Fibroblast of villous mesenchyme (primary cell): ENCODE measurements at places on chromosomes 4 and X. TPM values are rescaled to one million over a fixed set of nuclear protein-coding genes. Genes with fewer than 3 reads are reported as not detected.
A peak's percentile ranks its signal among the peaks of the same experiment; 100 is the strongest.

DNA sequence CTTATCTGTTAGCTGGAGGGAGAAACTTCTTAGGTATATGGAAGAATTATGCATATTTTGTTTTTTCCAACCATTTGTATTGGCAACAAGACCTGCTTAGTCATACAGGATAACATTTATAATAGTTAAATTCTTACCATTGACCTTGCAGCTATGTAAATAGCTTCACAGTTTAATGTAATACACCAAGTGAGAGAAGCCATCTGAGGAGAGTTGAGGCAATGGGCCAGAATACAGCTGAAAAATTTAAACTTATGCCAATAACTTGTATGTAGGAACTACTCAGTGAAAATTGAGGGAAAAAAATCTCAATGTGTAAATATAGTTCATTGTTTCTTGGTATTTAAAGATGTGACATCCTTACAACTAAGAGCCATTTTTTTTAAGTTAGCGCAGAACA, 273.5 kb downstream of the DACH2 start:
- no peak for DNase-seq

- DNase-seq, result no peak
Measured at GRCh38 chr4:24044610-24045589, 155.1 kb upstream of the PPARGC1A start.

DNA sequence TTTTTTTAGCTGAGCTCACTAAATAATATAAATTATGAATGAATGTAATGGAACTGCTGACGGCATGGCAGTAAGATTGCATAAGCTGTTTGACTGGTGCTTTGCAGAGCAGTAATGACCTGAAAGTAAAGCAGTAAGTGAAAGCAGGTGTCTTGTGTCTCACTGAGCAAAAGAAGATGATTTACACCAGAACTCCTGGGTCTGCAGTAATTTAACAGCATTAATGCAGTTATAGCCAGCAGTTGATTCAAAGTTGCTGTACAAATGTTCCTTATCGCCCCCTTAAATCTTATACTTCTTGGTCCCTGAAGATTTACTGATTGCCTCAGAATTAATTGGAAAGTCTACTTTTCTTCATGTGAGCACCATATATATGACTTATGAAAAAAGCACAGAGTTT, 187.7 kb downstream of the DCTD start:
- no peak for DNase-seq

GRCh38 chrX:17655211-17656034, 81.9 kb upstream of the SCML1 start:
- DNase-seq, result peak; percentile 5

- DNase-seq, result no peak
Measured at GRCh38 chrX:153526042-153526441, 8.6 kb downstream of the ATP2B3 start.

GRCh38 chrX:80807992-80808735, 1.5 kb downstream of the BRWD3 start:
- peak; percentile 71 for DNase-seq

GRCh38 chr4:84944947-84945346, 21.5 kb downstream of the WDFY3 start:
- DNase-seq, result peak; percentile 34

DNA sequence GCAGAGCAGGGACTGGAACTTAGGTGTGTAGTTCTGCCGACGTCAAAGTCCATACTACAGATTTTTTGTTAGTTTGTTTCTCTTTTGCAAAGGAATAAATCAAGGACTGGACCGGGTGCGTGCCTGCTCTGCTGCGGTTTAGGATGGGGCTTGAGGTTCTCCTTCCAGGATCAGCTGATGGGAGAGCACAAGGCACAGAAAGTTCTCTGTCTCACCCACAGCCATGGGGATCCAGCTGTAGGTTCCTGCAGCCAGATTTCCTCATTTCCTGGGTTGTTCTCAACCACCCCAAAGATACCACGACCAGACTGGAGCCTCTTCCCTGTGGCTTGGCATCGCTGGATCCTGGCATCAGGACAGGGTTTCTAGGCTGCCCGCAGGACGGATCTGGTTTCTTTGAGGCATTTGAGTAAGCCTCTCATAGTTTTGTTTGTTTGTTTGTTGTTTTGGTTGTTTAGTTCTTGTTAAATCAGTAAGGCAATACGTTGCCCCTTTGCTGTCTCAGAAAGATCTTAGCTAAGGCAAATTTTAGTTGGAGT, 789 bp upstream of the SRPX start:
- no peak for DNase-seq

- no peak for DNase-seq
Measured at GRCh38 chr4:102524691-102525090, 23.5 kb downstream of the NFKB1 start.

GRCh38 chr4:138055890-138056289, 186.3 kb downstream of the SLC7A11 start:
- no peak for DNase-seq

- no peak for DNase-seq
Measured at GRCh38 chr4:56129431-56129861, 180.7 kb downstream of the CEP135 start.

DNA sequence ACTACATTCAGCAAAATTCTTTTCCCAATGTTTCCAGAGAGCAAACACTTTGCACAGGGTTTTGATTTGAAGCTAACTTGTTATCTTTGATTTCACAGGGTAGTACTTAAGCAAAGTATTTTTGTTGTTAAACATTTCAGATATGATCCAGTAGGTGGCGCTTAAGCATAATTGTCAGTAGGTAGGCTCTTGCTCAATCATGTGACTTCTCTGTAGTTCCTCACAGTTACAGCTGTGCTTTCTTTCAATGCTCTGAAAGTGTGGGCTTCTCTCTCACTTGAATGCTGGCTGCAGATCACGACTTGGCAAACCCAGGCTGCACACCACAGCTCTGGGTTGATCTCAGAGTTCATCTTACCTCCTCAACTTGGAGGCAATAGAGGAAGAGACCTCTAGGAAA, 1016.5 kb downstream of the SH3BGRL start:
- no peak for DNase-seq

DNA sequence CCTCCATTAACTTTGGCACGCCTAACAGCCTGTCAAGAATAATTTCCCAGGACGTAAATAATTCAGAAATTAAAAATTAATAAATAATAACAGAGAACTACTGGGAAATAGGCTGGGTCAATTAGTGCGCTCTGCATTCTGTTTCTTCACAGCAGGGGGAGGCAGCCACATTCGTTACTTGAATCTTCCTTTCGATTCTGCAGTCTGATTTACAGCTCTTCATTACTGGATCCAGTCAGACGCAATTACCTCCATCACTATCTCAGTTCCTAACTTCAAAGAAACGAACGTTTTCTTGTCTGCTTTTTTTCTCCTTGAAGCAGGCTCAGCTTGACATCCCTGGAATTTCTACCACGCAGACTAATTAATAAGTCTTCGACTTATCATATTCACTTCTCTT, 9.0 kb upstream of the RPL34 start:
- peak; percentile 45 for DNase-seq

- no peak for DNase-seq
Measured at GRCh38 chrX:6694221-6694620, 159.3 kb upstream of the VCX3A start.

DNA sequence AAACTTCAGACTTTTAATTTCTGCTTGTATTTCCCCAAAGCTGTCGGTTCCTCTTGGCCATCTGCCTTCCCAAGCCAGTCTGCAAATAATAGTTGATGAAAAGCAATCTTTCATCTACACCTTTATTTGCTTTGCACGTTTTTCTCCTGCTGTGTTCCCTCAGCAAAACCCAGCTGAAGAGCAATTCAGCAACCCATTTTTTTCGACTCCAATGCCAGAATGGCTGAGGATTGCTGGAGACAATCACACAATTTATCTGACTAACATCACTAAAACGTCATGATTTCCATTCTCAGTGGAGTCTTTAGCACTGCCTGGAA, 94.3 kb downstream of the GPRIN3 start:
- no peak for DNase-seq

DNA sequence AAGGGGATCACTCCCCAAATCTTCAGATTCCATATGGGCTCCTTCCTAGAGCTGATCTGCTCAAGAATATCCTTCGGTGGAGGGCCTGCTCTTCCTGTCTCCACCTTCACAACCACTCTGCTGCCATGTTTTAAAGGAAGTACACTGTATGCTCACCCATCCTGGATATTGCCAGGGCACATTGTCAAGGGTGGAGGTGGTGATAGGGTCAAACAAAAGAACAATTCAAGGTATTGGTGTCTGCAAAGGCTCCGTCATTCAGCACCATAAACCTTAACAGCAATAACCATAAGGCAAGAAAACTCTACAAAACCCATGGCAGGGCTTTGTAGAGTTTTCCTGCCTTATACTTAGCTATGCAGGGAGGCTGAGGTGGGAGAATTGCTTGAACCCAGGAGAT, 18.9 kb downstream of the NAAA start:
- no peak for DNase-seq

DMRTC1B gene
- total RNA-seq, result not detected in 2 replicates

SLC6A8 gene
- total RNA-seq, result 9.1 and 12.2 TPM in 2 replicates

NMU gene
- total RNA-seq, result not detected in 2 replicates

CCDC110 gene
- total RNA-seq, result 0.32 and 0.43 TPM in 2 replicates

F8A2 gene
- total RNA-seq, result not detected in 2 replicates

USP26 gene
- total RNA-seq, result not detected in 2 replicates

ITGB1BP2 gene
- total RNA-seq, result 3.5 and 6.5 TPM in 2 replicates

RHOXF2B gene
- not detected in 2 replicates for total RNA-seq

MMGT1 gene
- 20.0 and 33.2 TPM in 2 replicates for total RNA-seq
